ENCODE measurements at places on chromosomes 2 and 18. TPM values are rescaled to one million over a fixed set of nuclear protein-coding genes. Genes with fewer than 3 reads are reported as not detected.
A peak's percentile ranks its signal among the peaks of the same experiment; 100 is the strongest.

DNA sequence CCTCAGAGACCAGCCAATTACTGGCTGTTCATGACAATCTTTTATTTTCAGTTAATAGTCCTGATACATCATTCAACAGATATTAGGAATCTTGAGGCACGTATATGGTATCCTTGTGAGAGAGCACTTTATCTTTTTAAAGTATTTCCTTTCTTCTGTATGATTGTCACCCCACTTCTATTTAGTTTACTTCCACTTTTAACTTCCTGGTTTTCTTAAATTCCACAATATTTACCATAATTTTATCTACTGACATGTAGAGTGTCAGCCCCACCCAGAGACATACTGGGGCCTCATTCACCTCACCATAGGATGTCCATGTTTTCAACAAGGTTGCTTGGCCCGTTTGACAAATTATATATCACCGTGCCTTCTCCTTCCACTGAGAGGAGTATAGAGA lies 182.9 kb upstream of the ID2 start:
- no peak for DNase-seq

DNA sequence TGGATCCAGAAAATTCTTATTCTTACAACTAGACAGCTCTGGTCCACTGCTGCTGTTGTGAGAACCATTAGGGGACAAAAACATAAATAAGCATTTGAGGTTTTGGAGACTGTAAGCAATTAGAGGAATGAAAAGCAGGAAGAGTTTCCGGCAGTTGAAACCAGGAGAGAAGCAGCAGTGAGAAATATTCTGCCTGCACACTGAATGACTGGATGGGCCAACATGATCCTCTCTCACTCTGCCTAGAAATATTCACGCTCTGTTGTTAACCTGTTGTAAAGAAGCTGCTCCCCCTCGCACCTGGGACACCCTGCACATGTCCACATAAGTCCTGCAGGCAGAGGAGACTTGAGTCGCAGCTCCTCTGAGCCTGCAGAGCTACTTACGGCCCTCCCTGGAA lies 60.4 kb upstream of the RNF152 start:
- DNase-seq: no peak

DNA sequence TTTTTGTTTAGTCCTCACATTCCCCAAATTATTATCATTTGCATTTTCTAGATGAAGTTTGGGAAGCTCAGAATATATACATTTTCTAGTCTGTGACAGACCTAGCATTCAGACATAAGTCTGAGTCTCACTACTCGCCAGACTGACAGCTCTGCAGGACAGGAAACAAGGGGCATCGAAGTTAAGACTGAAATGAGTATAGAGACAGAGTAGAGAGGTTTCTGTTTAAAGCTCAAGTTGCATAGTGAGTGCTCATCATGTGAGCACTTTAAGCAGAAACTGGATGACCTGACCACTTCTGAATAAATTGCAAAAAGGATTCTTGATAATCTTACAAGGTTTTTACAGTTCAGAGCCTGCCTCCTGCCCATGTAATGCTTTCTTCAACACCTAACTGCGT lies 1.1 kb downstream of the HADHB start:
- DNase-seq: peak; percentile 53

CNRIP1 gene
- not detected for total RNA-seq

DNA sequence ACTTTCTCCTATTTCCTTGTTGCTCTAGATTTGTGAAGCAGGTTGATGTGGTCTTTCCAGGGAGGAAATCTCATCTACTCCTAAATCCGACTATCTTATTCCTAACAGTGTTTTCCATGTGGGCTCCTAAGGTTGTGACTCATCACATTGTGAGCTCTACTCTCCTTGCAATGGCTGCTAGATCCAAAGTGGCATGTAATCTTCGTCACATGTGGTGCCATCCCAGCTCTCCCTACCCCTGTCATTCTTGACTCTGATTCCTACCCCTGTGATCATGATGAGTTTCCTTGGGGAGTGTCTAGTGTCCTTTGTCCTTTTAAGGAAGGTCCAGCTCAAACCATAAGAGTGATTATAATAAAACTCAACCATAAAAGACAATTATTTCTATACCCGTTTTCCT lies 47.3 kb upstream of the GULP1 start:
- no peak for DNase-seq

- DNase-seq: peak; percentile 45
Measured at GRCh38 chr2:203948733-203949132, 12.2 kb downstream of the ICOS start.

DNA sequence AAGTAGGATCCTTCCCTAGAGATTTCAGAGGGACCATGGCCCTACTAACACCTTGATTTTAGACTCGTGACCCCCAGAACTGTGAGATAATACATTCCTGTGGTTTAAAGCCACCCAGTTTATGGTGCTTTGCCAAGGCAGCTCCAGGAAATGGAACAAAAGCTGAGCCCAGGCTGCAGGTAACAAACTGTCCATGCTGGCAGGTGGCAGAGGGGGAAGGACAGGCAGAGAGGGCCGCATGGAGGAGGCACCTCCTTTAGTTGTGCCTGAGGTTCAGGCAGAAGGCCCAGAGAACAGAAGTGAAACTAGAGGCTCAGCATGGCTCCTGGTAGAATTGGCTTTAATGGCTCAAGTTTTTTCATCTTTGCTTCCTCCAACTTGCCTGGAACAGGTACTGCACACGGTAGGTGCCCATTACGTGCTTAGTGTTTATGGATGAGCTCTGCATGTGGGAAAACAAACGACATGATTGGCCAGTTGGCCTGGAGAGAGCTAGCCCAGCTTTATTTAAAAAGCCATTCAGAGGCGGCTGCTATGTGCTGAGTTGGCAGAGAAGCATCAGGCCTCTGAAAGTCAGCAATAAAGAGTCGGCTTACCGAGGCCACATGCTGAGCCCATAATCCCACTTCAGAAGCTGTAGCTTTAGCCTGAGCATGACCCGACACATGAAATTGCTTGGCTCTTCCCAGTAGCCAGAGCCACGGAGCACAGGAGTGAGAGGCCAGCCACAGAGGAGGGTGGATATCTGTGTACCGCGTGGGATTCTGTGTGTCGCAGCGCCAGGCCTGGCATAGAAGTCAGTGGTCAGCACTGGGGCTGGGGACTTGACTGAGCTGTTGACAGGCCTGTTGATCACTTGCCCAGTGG lies 36.5 kb downstream of the HS1BP3 start:
- no peak for DNase-seq

- DNase-seq: no peak
Measured at GRCh38 chr2:68250652-68251186, 1.6 kb downstream of the PPP3R1 start.

DNA sequence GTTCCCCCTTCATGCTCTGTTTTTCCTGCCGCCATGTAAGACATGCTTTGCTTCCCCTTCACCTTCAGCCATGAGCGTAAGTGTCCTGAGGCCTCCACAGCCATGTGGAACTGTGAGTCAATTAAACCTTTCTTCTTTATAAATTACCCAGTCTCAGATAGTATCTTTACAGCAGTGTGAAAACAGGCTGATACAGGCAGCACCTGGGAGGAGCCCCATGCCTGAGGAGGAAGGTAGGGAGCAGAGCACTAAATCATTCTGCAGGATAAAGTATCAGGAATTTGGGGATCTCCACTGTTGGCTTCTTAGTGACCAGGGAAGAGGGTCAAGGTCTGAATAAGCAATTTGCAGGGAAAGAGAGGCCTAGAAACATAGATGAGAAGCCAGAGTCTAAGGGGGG lies 78.0 kb downstream of the KCNF1 start:
- DNase-seq: no peak

DNA sequence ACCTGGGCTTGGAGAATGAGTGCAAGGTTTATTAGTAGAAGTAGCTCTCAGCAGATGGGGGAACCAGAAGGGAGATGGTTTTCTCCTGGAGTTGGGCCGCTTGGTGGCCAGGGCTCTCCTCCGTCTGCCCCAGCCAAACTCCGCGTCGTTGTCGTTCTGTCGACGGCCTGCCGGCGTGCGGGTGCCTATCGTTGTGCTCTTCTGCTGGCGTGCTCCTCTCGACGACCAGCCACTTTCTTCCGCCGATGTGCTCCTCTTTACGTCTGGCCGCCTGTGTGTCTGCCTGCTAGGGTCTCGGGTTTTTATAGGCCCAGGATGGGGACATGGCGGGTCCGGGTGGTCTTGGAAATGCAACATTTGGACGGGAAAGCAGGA lies 119.1 kb downstream of the BMPR2 start:
- no peak for DNase-seq

NDC80 gene
- 38.8 TPM for total RNA-seq

DNA sequence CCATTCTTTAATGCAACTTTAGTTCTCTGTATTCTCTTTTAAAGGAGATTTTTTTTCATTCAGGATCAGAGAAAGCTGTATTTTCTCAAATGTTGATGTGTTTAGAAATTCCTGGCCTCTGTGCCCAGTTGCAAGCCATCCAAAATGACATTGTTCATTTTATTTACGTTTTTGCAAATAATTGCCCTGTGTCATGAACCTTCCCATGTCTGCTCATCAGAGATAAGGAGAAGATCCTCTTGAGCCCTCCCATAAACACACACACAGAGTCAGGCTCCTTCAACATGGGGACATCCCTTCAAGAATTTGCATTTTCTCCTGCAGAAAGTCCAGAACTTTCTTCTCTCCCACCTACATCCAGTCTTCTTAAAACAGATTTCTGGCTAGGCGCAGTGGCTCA lies 258.8 kb downstream of the GBX2 start:
- no peak for DNase-seq

ICA1L gene
- total RNA-seq: 5.1 TPM

DNA sequence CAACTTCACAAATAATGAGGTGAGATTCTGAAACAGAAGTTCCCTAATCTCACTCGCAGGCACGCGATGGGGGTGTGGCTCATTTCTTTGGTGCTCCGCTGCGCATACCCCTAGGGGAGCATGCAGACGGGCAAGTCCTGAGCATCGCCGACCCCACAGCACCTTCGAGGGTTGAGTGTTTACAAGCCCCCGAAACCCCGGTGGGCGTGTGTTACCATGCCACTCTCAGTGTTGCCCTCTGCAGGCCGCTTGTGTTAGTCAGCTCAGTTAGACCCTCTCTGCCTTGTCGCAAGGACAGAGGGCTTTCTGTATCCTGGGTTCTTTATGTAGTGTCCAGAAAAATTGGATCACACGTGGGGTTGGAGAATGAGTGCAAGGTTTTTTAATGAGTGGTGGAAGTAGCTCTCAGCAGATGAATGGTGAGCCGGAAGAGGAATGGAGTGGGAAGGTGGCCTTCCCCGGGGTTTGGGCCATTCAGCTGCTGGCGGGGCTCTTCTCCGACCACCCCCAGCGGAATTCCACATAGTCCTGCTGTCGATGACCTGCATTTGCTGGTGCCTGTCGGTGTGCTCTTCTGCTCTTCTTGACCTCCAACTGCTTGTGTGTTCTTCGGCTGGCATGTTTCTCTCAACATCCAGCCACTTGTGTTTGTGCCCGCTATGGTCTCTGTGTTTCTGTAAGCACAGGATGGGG lies 191.3 kb downstream of the RPRM start:
- DNase-seq: no peak

- DNase-seq: no peak
Measured at GRCh38 chr18:46518438-46518837, 138.6 kb downstream of the LOXHD1 start.

DNA sequence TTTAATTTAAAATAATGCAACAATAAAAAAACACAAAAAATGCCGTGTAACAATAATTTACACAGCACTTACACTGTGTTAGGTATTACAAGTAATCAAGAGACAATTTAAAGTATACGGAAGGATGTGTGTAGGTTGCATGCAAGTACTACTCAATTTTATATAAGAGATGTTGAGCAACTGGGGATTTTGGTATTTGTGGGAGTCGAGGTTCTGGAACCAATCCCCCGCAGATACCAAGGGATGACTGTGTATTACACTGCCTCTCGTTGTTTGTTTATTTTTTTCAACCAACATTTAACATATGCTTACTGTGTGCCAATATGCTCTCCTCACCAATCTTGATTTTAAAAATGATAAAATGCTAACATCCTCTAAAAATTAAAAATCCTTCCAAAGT lies 24.8 kb downstream of the MAP3K2 start:
- DNase-seq: no peak

AGAP1 gene
- total RNA-seq: 0.40 TPM

DNA sequence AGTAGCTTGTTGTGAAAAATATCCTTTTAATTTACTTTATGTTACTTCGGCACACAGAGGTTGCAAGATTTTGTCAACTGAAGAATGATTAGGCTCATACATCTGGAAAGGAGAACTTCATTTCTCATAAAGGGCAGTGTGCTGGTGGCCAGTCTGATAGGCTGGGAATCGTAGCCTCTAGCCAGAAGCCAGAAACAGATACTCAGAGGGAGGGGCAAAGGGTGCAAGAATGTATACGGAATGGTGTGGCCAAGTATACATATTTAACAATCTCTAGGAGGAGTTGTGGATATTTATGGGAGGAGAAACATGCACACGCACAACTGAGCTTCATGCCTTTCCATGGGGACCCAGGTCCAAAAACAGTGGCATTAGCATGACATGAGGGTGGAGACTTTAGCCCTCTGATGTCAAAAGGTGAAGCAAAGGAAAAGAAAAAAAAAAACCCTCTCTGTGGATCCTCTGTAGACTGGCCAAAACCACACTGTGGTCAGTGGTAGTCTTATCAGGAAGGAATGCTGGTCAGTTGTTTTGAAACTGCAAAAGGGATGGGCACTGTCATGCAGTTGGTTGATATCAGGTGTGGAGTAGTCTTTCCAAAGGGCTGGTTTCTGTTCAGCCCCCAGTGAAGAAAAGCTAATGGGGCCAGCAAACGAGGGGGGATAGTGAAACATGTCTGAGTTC lies 34.9 kb upstream of the APCDD1 start:
- DNase-seq: no peak

GRCh38 chr2:17827785-17828184 lies 11.5 kb downstream of the MSGN1 start:
- no peak for DNase-seq

SLC5A7 gene
- not detected for total RNA-seq

DNA sequence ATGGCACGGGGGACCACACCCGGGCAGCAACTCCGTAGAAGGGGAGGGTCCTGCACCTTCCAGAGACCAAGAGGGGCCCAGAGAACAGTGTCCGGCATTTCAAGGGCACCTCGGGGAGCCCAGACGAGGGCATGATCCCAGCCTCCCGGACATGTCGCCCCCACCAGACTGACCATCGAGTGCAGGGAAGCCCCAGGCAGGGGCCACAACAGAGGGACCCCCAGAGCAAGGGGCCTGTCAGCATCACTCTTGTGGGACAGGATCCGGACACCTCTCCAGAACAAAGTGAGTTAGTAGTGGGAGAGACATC lies 50.4 kb upstream of the CTDP1 start:
- DNase-seq: no peak

- no peak for DNase-seq
Measured at GRCh38 chr2:26723991-26724750, 31.6 kb downstream of the KCNK3 start.

- DNase-seq: no peak
Measured at GRCh38 chr18:63321291-63321690, 1.7 kb upstream of the BCL2 start.

DNA sequence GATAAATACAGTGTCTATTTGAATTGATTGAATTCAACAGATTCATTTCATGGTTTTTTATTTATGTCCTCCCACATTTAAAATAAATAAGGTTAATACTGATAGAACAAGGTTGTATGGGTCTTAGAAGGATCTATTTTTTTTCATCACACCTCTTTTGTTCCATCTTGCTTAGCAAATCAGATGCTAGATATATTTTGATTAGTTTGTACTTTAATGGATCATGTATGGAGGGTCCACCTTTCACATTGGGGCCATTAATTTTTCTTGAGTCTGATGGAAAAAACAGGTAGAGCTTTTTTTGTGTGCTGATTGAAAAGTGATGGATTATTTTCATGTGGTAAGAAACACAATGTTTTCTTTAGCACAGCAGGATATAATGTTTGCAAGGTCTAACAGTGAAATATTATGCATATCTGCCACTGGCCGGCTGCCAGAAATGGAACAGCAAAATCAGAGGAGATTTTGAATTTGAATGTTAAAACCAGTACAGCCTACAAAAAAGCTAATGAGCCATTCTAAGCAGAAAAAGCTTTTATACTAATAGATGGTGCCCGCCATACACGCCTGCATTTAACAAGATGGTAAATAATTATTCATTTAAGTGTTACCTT lies 188.1 kb upstream of the ETAA1 start:
- DNase-seq: no peak

All from GM12878 (cell line).